Fibroblast of skin of right biceps (primary cell): ENCODE measurements at places on chromosomes 12 and 14.

DNA sequence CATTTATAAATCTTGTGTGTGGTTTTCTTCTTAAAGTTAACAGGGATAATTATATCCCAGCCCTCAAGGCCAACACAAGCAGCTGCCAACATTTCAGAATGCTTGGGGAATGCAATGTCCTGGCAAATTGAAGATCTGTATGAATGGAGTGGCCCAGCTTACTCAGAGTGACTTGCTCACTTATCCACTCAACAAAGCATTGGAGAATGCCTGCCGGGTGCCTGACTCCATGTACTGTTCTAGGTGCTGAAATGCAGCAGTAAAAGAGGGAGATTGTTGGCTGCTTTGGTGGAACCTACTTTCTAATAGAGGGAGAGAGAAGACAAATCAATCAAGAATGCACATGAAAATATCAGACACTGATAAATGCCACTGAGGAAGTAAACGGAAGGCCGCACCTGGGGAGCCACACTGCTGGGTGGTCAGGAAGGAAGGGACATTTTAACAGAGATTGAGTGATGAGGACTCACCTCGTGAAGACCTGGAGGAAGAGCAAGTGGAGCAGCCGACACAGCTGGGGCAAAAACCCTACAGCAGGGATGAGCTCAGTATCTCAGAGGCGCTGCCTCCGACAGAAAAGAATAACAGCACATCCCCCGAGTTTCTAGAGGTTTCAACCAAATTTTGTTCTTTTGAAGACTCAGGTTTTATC is 61.2 kb upstream of the VASH1 start:
- DNase-seq, result no peak

DNA sequence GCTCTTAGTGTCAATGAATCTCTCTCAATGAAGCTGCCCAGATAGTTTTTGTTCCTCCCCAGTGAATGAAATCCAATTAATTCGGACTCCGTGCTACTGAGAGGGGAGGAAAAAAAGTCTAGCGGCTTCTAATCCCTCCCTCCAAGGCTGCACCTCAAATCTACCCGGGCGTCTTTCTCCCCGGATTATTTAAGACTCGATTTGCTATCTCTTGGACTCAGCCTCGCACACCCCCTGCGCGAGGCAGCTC is 134 bp downstream of the DUSP6 start:
- no peak for DNase-seq

DNA sequence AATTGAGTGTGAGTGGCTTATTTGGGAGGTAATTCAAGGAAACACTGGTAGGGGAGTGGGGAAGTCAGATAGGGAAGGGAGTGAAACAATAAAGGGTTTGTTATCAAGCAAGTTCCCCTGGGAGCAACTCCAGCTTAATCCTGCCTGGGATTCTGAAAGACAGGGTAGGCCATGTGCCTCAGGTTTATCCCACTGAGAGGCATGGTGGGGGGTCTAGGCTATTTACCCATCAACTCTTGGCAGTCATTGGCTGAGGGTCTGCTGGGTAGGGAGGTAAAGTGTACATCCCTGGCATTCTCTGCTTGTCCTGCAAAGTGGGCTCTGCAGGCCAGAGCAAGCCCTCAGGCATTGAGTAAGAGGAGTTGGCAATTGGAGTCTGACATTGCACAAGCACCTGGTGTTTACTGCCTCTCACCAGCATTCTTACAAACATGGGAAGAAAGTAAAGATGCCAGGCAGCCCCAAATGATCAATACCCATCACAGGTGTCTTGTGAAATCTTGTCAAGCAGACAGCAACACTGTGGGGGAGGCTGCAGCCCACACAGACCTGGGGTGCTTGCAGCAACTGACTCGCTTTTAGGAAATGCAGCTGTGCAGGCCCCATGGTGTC is 169.3 kb downstream of the KTN1 start:
- DNase-seq, result peak; percentile 12

GRCh38 chr12:112590281-112590680 is 171.5 kb downstream of the PTPN11 start:
- DNase-seq, result no peak

GRCh38 chr14:91149462-91149861 is 35.6 kb downstream of the DGLUCY start:
- DNase-seq, result peak; percentile 97

GRCh38 chr14:103243764-103244737 is 90.0 kb upstream of the EIF5 start:
- DNase-seq, result no peak

GRCh38 chr12:109358154-109358869 is 10.6 kb downstream of the MYO1H start:
- no peak for DNase-seq

GRCh38 chr12:28350502-28350901 is 160.2 kb downstream of the CCDC91 start:
- DNase-seq, result no peak

- DNase-seq, result no peak
Measured at GRCh38 chr12:54132976-54133771, 55.6 kb downstream of the SMUG1 start.

- DNase-seq, result no peak
Measured at GRCh38 chr14:52399104-52399503, 85.0 kb downstream of the PTGER2 start.

DNA sequence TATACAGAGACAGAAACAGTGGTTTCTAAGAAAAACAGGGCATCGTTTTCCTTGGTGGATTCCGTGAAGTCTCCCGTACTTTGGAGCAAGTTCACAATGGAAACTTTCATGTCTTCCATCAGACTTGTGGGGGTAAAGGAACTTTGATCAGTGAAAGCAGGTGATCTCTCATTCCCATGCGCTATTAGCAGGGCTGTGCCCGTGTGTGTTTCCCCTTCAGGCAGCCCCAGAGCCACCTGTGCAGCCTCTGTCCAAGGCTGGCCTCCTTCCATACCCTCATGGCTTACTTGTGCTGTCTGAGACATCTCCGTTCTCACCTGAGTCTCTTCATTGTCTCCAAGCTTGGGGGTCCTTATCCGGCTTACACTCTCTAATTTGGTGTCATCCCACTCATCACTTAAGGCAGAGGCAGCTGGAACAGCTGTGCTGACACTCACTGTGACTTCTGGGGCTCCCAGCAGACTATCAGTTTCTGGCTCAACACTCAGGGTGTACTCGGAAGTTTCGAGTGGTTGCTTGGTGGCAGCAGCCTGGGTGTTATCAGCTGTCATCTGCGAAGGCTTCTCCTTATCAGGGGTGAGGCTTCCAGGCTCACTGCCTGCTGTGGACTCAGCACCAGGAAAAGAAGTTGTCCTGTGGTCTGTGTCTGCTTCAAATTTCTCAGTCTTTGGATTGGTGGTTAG is 13.8 kb downstream of the ARMH4 start:
- DNase-seq, result no peak

- DNase-seq, result peak; percentile 72
Measured at GRCh38 chr14:63852817-63853731, at the start of gene SYNE2. SYNE2 (plus strand) TSS chr14:63853004; CDS start chr14:63909149, 56,145 bp downstream.

DNA sequence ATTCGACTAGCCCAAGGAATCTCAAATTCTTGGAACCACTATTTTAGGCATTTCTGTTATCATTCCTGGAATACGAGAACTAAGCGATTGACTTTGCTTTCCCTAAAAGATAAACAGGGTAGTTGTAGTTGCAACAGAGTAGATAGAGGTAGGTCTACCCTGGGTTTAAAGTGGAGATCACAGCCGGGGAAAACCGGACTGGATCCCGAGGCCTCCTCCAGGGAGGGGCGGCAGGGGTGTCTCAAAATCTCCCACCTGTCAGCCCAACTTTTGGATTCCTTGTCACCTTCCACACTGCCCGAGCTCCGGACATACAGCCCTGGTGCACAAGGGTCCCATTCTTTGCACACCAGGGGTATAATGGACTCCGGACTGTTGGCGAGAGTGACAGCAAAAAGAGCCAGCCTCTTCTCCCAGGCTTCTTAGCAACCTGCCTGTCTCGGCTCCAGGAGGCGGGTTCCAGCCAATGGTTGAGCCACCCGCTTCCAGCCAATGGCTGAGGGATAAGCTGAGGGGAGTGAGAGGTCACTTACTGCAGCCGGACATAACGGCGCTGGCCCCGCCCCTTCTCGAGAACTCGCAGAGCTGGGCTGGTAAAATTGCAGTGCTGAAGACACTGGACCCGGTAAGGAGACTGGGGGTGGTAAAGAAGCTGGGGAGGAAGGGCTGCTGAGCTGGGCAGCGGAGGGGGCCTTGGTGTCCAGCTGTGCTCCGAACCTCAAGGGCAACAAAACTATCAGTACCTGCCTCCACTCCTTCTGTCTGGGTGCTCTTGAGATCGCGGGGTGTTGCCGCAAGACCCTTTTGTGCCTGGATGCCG is at the start of gene SUOX:
TSS of gene SUOX (plus strand) at position 562 of the 820 bp plus-strand sequence. CDS start 4,946 bp downstream, outside the sequence.
- DNase-seq, result peak; percentile 92

- no peak for DNase-seq
Measured at GRCh38 chr12:79020106-79020505, 155.5 kb downstream of the SYT1 start.

- DNase-seq, result no peak
Measured at GRCh38 chr14:91872011-91872501, 4.7 kb upstream of the TC2N start.

DNA sequence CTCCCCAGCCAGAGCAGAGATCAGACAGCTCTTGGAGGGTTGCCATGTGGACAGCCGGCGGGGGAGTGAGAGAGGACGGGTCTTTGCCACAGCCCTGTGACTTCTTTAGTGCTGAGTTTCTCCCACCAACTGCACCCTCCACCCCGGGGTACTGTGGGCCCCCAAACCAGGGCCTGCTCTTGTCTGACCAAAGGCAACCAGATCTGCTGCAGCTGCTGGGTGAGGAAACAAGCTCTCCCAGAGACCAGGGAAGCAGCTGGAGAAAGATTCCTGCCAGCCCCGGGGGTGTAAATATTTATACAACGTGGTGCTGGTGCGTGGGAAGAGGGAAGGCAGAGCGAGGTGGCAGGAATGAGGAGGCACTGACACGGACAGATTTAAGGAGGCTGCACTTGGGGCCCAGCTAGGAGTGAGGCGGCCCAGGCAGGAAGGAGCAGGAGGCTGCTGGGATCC is 14.3 kb upstream of the ZFP36L1 start:
- DNase-seq, result peak; percentile 61

DNA sequence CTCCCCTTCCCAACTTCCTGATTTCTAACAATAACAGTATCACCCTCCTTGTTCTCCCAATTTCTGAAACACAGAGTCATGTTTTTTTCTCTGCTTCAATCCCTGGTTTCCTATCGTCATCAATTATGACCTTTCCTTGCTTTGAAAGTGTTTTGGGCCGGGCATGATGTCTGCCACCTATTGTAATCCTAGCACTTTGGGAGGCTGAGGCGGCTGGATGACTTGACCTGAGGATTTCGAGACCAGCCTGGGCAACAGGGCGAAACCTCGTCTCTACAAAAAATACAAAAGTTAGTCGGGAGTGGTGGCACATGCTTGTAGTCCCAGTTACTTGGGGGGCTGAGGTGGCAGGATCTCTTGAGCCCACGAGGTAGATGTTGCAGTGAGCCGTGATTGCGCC is 12.6 kb upstream of the GPR162 start:
- DNase-seq, result no peak

DNA sequence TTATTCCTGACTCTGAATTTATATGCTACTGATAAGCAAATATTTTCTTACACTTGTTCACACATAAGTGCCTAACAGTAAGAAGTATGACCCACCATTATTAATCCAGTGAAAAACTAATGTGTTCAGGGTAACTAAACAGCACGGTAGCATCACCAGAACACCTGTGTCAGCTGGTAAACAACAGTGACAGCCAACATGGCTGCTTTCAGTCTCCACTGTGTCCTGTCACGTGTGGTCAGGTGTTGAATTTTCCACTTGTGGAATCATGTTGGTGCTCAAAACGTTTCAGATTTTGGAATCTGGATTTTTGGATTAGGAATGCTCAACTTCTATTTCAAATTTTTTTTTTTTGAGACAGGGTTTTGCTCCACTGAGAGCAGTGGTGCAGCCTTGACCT is 14.3 kb upstream of the ATP23 start:
- DNase-seq, result no peak

- DNase-seq, result no peak
Measured at GRCh38 chr12:271161-271560, 8.5 kb upstream of the SLC6A13 start.

DNA sequence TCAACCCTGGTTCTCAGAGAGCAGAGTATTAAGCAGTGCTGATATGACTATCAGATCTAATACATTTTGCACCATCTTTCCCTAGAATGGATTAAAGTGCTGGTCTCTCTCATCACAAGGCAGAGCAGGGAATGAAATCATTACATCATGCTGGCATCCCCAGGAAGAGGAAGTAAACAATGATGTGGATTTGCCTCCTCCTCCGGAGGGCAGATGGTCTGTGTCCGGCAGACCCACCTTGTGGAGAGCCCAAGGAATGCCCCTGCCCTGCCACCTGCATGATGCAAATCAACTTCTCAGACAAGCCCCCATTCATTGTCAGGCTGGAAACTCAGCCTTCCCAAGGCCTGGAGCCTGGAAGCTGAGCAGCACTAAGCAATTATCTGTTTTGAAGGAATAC is 1149.1 kb downstream of the VRK1 start:
- no peak for DNase-seq

GRCh38 chr12:79717006-79717405 is 26.2 kb upstream of the PAWR start:
- DNase-seq, result no peak

GRCh38 chr14:56324856-56325699 is 206.9 kb downstream of the PELI2 start:
- peak; percentile 82 for DNase-seq

DNA sequence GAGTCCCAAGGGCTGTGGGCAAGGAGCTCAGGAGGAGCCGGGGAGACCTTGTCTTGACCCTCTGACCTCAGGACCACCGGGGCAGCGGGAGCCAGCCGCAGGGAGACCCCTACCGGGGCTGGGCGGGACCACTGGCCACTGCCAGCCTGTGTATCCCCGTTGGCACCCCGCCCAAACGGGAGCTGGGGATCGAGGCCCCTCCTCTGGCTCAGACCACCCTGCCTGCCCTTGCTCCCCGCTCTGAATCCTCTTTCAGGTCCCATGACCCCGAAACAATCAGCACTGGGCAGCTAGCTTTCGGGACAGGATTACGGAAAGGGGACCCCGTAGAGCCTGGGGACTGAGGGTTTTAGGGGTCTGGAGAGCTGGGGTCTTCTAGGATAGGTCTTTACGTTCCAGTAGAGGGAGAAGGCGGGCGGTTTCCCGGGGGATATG is 1.3 kb downstream of the GLI1 start:
- no peak for DNase-seq

- DNase-seq, result no peak
Measured at GRCh38 chr12:24591079-24591626, 357.7 kb downstream of the BCAT1 start.

- DNase-seq, result no peak
Measured at GRCh38 chr12:111064982-111065381, 144.6 kb upstream of the MYL2 start.

GRCh38 chr14:61513986-61514830 is 181.1 kb upstream of the HIF1A start:
- peak; percentile 43 for DNase-seq

- no peak for DNase-seq
Measured at GRCh38 chr12:119949145-119949544, 39.9 kb upstream of the BICDL1 start.

- DNase-seq, result peak; percentile 38
Measured at GRCh38 chr14:85280074-85280473, 249.9 kb upstream of the FLRT2 start.
